ENCODE measurements at places on chromosomes 4 and X.

- DNase-seq: no peak
Observed at GRCh38 chr4:126465341-126465740, 1150.6 kb downstream of the FAT4 start.

DNA sequence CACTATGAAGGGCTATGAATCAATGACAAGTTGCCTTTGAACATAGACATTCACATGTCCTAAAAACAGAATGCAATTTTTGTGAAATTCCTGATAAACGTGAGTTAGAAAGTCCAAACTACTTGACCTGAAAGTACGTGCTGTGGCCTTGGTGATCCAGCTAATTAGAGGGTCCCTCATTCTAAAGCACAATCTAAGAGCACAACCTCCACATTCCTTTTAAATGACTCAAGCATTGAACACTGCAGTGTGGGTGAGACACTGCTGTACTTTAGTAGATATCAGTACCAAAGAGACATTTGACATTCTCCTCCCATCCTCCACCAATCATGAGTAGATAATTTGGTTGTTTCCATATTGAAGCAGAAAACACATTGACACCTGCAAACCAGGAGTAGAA lies 73.5 kb downstream of the FAM47B start:
- no peak for DNase-seq

DNA sequence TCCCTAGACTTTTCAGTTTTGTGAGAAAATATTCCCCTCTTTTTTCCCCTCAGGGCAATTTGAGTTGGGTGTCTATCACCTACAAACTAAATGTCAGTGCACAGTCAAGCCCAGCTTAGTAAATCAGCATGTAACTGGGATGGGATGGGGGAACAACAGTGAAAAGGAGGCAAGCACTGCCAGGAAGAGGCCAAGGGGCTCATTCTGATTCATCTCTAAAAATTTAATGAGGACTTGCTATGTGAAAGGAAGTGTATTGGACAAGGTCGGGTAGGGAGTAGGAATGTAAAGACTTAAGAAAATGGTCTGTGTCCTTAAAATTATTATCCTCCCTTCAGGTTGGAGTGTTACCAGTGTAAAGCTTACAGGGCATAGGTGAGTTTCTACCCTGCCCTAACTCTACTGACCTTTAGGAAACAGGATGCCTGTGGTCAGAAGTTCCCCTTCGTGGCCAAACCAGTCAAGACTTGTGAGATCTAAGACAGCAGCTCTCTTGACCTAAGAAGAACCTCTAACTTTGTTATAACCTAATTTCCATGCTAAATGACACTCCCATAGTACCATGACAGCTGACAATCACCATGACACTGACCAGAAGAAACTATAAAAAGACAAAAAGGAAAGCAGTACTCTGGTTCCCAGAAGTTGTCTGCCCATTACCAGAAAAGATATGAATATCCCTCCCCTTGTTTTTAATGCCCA lies 194.4 kb upstream of the LDB2 start:
- DNase-seq: no peak

GRCh38 chr4:17595471-17596005 lies 18.5 kb downstream of the LAP3 start:
- DNase-seq: no peak

DNA sequence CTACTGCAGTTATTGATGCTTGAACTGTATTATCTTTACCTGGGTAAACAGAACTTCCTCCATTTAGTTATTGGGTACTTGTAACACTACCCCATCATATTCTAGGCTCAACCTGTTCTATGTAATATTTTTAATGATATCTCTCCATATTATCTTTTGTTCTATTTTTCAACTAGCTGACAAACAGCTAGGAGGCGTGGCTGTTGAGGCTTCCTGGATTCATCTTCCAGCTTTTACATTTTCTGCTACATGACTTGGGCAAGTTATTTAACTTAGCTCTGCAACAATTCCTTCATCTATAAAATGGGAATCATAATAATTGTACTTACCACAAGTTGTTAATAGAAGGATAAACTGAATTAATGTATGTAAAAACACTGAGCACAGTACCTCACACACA lies 349.3 kb downstream of the PTTG2 start:
- DNase-seq: no peak

DNA sequence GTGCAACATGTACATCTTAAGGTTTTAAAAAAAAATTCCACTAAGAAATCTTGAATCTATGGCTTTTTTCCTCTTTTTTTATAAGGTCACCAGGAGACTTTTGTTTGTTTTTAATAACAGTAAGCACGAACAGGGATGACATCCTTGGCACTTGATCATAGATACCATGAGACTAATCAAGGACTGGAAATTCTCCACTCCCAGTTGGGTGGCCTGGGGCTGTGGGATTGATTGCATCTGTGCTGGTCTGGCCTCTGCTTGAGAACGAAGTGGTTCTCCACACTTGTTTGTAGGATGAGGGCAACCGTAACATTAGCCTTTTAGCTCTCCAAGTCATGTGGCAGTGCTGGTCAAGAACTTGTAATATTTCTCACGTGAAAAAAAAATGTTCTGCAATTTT lies 35.4 kb downstream of the SNX25 start:
- DNase-seq: no peak
